ENCODE measurements at places on chromosomes 7 and 10. TPM values are rescaled to one million over a fixed set of nuclear protein-coding genes. Genes with fewer than 3 reads are reported as not detected.

DNA sequence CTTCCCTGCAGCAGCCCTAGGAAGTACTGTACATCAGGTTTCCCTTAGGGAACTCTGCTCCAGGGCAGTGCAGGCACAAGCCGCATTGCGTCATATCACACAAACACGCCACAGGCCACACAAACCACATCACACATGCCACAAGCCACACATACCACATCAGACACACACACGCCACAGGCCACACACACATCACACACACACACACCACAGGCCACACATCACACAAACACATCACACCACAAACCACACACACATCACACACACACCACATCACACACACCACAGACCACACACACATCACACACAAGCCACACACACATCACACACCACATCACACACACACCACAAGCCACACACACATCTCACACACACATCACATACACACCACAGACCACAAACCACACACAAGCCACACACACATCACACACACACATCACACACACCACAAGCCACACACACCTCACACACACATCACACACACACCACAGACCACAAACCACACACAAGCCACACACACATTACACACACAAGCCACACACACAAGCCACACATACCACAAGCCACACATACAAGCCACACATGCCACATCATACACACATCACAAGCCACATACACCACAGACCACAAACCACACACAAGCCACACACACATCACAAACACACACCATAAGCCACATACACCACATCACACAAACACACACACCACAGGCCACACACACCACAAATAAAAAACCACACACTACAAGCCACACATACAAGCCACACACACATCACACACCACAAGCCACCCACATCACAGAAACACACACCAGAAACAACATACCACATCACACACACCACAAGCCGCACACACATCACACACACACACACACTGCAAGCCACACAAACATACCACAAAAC lies 53.4 kb downstream of the TMEM209 start:
- peak; percentile 41 for DNase-seq

Gene COL17A1
- total RNA-seq, result not detected

DNA sequence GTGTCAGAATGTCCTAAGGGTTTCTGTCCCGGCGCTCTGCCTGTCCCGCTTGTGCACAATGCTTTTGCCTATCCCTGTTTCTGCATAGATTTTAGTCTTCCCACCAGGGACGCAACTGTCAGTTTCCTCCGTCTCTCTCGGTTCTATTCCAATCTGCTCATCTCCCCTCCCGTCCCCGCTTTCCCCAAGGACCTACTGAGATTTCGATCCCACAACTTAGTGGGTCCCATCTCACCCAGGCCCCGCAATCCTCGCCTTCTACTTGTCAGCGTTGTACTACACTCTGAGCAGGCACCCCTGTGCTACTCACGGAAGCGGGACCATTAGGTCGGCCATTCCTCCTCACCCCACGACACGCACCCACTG lies 519 bp upstream of the ZNF655 start:
- DNase-seq, result no peak

GRCh38 chr7:77808517-77808916 lies 9.9 kb downstream of the PHTF2 start:
- DNase-seq, result no peak

DNA sequence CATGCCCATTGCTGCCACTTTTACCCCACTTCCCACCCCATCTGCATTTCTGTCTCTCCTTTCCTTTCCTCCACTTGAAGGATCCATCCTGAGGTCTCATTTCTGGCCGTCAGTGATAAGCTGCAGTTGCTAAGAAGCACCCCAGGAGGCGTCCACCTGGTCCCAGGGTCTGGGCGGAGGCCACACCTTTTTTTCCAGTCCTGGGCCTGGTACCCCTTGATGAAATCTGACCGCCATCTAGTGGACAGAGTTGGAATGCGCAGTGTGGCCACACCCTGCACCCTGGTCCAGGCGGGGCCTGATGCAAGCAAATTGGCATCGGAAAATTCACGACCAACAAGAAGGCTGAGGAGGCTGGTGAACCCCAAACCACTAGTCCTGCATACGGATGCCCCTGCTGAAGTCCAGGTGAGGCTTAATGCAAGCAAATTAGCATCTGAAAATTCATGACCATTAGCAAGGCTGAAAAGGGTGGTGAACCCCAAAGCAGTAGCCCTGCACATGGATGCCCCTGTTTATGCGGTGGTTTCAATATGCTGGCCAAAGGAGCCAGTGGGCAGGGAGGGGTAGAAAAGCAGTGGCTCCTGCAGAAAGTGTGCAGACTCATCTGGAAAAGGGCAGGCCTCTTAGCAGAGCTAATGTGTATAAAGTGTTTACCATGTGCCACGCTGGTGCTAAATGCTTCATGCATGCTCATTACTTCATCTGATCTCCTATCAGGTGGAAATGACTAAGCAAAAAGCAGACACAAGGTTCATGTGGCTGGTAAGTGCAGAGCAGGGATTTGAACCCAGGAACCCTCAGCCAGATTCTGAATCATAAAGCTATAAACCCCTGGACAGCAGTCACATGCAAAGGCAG lies 43.2 kb downstream of the GPAM start:
- peak; percentile 80 for DNase-seq

Gene DEPP1
- total RNA-seq, result 20.6 TPM

DNA sequence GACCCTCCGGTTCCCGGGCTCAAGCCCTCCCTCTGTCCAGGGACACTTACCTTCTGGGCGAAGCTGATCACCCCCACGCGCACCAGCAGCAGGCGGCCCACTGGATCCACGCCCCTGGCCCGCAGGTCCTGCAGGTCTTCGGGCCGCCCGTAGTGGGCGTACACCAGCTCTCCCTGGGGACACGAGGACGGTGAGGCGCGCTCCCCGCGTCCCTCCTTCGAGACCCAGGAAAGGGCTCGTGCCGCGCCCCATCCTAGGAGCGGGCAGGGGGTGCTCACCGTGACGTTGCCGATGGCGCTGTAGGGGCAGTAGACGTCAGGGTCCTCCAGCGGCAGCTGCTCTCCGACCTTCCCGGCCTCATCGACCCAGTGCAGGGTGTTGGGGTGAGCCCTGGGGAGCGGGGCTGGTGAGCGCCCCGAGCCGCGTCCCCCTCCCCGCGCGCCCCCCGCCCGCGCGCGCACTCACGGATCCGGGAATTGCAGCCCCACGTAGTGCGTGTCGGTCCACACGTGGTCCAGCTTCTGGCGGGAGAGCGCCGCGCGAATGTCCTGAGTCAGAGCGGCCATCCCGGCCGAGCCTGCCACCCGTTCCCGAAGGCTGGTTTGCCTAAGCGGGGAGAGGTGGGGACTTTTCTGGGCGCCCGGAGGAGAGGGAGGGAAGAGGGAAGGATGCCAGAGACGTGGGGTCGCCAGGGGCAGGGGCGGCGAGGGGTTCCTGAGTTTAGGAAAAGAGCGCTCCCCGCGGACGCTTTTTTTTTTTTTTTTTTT lies 8.2 kb downstream of the TFR2 start:
- DNase-seq, result peak; percentile 61

DNA sequence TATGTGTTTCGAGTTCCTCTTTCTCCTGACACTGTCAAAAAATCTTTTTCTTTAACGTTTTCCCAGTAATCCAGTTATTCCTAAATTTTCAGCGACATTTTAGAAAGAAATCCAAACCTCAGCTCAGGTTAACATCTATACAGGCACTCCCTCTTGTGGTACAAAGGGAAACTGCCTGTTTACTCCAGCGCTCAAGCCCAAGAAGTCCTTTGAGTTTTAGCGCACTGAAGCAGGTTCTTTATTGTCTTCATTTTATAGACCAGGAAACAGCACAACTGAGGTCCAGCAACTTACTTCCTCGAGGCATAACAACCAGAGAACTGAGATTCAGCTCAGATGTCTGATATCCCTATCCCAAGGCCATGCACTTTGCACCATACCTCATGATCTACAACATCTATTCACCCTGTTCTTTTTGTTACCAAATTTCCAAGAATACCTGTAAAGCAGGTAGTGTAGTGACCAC lies 287.2 kb upstream of the MKLN1 start:
- DNase-seq, result peak; percentile 67

GRCh38 chr7:156096771-156097538 lies 284.7 kb upstream of the SHH start:
- no peak for DNase-seq

- no peak for DNase-seq
Observed at GRCh38 chr7:74018246-74018895, 9.6 kb upstream of the ELN start.

DNA sequence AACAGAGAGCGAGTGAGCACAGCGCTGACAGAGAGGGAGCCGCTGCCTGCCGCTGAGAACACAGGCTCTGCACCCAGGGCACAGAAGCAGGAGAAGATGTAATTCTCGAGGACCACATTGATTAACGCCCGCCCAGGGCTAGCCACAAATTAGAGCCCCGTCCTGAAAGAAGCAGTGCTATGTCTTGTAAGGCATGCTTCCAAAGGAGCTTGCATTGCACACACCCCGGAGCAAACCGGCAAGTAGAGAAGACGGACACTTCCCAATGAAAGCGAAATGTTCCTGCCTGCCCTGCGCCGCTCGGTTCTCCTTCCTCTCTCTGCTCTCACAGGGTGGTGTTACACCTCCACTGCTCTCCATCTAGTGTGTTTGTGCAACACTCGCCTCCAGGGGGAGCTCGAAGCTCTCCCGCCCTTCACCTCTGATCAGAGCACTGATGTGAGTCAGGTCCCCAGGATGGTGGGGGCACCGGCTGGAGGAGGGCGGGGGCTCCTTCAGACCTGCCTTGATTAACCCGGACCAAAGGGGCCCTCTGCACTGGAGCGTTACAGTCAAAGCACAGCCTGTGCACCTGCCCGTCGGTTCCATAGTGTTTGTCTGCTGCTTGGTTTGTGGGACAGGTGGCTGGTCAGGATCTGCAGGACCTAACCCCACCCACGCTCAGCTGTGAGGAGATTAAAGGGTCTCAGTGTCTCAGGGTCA lies 316.5 kb downstream of the ADARB2 start:
- DNase-seq, result peak; percentile 33

GRCh38 chr7:13551503-13551902 lies 438.0 kb downstream of the ETV1 start:
- no peak for DNase-seq

DNA sequence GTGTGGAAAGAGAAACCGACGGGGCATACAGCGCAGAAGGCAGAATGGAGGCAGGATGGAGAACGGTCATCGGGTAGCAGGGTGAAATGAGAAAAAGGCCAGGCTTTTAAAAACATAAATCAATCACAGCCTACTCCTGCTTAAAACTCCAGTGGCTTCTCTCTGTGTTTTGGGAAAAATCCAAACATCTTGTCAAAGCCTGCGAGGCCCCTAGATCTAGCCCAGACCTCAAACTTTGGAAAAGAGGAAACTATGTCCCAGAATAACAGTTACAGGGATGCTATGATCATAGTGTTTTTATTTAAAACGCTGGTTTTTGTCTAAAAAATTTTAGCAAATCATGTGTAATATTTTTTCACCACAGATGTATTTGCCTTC lies 41.1 kb downstream of the PPP1R3C start:
- no peak for DNase-seq

- DNase-seq, result no peak
Observed at GRCh38 chr7:74010407-74010806, 17.6 kb upstream of the ELN start.

DNA sequence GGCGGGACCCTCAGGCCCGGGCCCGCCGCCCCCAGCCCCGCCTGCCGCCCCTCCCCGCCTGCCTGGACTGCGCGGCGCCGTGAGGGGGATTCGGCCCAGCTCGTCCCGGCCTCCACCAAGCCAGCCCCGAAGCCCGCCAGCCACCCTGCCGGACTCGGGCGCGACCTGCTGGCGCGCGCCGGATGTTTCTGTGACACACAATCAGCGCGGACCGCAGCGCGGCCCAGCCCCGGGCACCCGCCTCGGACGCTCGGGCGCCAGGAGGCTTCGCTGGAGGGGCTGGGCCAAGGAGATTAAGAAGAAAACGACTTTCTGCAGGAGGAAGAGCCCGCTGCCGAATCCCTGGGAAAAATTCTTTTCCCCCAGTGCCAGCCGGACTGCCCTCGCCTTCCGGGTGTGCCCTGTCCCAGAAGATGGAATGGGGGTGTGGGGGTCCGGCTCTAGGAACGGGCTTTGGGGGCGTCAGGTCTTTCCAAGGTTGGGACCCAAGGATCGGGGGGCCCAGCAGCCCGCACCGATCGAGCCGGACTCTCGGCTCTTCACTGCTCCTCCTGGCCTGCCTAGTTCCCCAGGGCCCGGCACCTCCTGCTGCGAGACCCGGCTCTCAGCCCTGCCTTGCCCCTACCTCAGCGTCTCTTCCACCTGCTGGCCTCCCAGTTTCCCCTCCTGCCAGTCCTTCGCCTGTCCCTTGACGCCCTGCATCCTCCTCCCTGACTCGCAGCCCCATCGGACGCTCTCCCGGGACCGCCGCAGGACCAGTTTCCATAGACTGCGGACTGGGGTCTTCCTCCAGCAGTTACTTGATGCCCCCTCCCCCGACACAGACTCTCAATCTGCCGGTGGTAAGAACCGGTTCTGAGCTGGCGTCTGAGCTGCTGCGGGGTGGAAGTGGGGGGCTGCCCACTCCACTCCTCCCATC lies 82.7 kb downstream of the PAX2 start:
- DNase-seq, result no peak

DNA sequence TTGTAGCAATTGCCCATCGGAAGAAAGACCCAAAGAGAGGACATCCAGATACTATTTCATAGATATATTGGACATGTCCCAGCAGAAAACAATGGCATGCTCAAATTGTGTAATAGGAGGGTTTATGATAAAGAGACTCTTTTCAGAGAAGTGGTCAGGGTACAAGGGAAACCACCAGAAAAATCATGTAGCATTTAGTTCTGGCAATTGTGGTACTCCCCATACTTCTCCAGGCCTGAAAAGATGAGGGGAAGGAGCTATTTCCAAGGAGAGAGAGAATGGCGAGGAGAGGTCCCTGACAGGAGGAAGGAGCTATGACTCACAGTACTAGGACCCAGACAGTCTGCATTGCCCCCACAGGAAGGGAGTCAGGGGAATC lies 68.4 kb upstream of the ADO start:
- DNase-seq, result no peak

DNA sequence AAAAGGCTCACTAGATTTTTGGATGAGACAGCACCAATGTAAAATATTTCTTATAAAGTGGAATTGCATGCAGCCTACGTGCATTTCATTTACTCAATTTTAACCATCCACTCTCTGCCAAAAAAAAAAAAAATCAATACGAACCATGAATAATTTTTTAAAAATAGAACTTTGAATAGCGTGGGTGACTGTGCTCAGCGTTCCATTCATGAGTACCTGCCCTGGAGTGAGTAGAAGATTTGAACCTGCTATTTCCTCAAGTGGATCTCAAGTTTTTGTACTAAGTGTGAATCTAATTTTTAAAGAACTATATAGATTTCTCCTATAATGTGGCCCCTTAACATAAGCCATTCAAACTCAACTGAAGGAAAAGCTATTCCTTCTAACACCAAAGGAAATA lies 105.3 kb downstream of the ARHGAP12 start:
- DNase-seq, result no peak

GRCh38 chr7:134197345-134197744 lies 70.2 kb downstream of the LRGUK start:
- DNase-seq, result no peak

DNA sequence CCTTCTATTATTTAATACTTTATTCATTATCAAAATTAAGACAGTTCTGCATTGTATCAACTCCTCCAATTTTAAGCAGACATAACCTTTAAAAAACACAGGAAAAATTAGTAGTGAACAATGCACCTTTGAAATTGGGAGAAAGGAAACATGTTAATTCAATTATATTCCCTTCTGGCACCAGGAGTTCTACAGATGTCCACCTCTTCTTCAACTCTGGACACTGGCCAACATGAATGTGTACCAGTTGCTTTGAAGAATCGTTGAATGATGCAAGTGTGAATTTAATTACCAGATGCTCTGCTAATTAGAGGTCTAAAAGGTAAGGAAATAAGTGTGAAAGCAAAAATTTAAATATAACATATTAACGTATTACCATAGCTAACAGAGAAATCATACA lies 206.7 kb upstream of the IGFBP3 start:
- DNase-seq, result no peak

Data from adrenal gland (tissue), 19 donors.